GM13976 (cell line): ENCODE measurements at places on chromosomes 11 and 22.

- no peak for DNase-seq
These were observed 28.3 kb downstream of the DUSP8 start for GRCh38 chr11:1543606-1544263.

GRCh38 chr11:35418282-35419183 is 825 bp downstream of the SLC1A2 start:
- DNase-seq = peak; percentile 43

- no peak for DNase-seq
These were observed 797 bp upstream of the B3GAT3 start for GRCh38 chr11:62622476-62623089.

- no peak for DNase-seq
These were observed 316.2 kb downstream of the SOX6 start for GRCh38 chr11:16040151-16040550.

GRCh38 chr11:33735271-33736147 is 714 bp downstream of the CD59 start:
- DNase-seq = peak; percentile 75

DNA sequence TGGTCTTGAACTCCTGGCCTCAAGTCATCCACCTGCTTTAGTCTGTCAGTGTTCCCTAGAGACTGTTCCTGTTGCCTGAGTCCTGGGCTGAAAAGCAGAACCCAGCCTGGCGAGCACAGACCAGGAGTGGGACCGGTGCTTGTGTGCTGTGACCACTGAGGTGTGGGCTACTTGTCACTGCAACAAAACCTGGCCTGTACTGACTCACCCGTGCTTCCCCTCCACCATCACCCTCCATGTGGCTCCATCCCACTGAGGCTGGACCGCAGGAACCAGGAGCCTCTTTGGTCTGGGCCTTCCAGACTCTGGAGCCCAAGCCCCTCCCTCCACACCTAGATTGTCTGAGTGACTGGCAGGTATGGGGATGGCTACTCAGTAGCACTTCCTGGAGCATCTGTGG is 8.6 kb downstream of the MCAT start:
- no peak for DNase-seq

DNA sequence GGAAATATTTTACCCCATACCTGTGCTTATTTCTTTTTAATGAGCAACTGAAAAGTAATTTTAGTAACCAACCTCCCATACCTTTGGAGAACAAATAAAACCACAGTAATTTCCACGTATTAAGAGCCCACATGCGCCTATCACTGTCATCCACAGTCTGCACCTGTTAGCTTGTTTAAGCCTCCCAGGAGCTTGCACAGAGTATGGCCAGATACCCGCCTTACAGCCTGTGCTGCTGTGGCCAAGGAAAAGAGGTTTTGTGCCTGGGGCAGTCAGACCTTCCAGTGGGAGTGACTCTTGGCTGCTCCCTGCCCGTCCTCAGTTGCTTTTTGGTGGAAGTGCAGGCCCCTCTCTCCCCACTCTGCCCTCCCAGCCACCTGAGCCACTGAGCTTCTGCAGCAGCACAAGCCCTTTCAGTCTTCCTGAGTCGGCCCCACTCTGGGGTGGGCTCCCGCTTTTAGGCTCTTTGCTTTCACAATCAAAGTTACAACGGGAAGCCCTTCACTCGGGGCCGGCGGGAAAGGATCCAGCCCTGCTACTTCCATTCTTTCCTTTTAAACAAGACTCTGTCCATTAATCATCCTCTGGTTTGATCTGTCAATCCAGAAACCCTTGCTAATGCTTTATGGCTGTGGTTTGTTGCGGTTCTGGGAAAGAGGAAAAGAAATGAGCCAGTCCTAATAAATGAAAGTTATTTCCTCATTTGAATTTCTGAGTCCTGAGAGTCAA is 308.8 kb downstream of the TBC1D22A start:
- no peak for DNase-seq

GRCh38 chr11:2536440-2536989 is 91.7 kb downstream of the KCNQ1 start:
- no peak for DNase-seq

- DNase-seq = no peak
These were observed 8.6 kb downstream of the OAF start for GRCh38 chr11:120219232-120219937.

- DNase-seq = no peak
These were observed 1041.8 kb downstream of the TBC1D22A start for GRCh38 chr22:47804281-47804680.
